ENCODE measurements at places on chromosomes 3 and 15.

GRCh38 chr3:53236112-53236841, 19.5 kb downstream of the TKT start:
- no peak for DNase-seq

DNA sequence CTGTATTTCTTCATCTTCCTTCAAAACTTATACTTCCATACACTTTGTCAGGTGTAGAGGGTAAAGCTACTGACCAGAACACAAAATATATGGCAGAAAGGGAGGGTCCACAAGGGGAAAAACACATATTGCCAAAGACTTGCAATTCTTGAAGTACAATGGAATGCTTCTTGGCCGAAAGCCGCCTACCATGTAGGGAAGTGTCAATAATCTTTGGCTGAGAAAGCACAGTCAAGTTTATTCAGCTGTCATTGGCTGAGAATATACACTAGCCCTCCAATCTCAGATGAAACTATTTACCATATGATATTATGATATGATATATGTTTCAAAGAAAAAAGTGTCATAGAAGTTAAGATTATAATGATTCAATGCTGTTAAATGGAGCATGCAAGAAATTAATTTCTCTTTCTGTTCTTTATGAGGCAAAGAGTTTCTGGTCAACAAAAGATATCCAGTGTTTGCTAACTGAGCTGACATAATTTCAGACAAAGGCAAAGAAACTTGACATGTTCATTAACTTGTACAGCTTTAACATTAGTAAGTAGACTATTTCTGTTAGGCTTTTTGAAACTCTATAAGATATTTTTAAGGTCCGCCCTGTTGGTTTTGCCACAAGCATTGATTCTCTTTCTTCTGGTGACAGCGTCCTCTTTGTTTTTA, 89.0 kb upstream of the LPP start:
- no peak for DNase-seq

DNA sequence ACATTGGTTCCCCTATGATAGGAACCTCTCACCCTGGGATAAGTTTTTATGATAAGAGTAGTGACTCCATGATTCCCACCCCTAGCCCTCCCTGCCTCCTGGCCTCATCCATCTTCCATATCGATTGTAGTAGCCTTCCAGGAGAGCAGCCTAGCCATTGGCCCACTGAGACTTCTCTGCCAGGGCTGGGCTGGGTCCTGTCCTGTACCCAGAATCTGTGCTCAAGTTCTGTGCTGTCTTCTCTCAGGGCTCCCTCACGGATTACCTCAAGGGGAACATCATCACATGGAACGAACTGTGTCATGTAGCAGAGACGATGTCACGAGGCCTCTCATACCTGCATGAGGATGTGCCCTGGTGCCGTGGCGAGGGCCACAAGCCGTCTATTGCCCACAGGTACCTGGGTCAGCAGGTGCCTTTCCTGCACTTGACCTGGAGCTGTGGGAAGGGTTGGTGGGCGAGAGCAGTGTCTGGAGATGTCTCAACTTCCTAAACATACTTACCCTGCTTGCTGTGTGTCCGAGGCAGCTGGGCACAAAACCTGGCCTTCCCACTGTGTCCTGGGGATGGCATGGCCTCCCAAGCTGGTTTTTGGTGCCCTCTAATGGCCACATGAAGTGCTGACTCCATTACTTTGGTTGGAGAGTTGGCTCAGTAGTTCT, 16.6 kb upstream of the EXOG start:
- no peak for DNase-seq

- DNase-seq = no peak
These were observed 14.2 kb upstream of the ULK3 start for GRCh38 chr15:74857082-74857655.

DNA sequence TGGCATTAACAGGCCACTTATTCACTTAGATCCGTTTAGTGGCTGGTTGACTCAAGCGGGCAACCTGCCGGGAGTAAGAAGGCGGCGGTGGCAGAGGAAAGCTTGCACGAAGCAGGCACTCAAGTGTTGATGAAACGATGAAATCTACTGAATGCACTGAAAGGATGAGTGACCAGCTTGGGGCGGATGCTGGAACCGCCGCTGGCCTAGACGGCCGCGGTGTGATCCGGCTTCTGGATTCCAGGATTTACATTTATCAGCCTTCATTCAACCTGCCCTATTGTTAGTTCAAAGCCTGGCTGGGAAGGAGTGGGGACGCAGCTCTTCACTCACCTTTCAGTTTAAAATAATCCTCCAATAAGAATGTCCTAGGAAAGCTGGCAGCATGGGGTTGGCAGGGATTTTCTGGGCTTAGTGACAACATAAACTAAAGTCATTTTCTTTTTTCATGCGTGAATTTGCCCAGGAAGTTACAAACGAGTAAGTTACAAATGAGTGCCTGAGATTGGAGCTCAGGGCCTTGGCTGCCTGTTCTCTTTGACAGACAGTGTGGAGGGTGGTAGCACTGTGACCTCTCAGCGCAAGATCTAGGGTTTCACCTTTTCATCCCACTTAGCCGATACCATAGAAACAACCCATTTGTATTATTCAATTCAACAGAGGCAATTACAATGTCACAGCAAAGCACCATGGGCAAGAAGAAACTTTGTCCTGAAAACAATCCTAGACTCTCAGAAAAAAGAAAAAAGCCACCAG, 1.1 kb upstream of the PLCH1 start:
- DNase-seq = no peak

- DNase-seq = no peak
These were observed 90.7 kb downstream of the TMEM266 start for GRCh38 chr15:76150513-76150912.

DNA sequence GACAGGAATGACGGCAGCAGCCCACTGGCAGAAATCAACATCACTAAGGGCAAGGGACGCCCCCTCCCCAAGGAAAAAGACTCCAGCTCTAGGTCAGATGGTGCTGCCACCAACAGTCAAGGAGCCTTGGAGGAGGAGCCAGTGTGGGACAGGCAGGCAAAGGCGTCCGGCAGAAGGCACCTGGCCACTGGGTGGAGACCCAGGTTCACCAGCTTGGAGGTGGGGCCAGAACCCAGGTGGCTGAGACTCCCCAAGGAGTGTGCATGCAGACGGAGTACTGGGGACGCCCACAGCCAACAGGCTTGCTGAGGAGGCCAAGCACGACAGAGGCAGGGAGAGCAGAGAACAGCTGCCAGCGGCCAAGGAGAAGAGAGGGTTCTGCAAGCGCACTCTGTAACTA, 35.2 kb downstream of the PTPN23 start:
- no peak for DNase-seq

DNA sequence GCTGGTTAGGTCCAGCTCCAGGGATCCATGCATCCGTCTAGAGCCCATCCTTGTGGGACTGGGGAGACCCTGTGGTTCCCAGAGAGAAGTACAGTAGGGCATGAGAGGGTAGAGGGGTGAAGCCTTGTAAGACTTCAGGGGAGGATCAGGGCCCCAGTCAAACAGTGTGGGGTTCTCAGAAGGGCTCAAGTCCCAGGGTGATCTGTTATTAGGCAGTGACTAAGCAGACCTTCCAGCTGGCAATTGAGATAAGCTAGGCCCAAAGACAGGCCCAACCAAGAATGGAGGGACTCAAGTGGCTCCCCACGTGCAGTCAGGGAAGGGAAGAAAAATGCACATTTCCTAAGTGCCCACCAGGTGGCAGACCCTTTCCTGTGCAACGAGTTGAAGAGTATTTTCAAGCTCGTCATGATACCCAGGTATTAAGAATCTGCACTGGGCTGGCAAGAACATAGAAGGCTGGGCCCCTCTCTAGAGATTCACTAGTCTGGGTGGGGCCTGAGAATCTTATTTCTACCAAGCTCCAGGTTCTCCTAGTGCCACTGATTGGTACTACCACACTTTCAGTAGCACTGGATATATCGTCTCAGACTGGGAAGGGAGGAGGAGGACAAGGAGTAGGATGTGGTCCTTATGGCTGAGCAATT, 240.8 kb downstream of the NR1D2 start:
- DNase-seq = no peak

- no peak for DNase-seq
These were observed 85.7 kb downstream of the SLMAP start for GRCh38 chr3:57841818-57842217.

GRCh38 chr15:96500508-96500907, 170.0 kb downstream of the NR2F2 start:
- DNase-seq = no peak

DNA sequence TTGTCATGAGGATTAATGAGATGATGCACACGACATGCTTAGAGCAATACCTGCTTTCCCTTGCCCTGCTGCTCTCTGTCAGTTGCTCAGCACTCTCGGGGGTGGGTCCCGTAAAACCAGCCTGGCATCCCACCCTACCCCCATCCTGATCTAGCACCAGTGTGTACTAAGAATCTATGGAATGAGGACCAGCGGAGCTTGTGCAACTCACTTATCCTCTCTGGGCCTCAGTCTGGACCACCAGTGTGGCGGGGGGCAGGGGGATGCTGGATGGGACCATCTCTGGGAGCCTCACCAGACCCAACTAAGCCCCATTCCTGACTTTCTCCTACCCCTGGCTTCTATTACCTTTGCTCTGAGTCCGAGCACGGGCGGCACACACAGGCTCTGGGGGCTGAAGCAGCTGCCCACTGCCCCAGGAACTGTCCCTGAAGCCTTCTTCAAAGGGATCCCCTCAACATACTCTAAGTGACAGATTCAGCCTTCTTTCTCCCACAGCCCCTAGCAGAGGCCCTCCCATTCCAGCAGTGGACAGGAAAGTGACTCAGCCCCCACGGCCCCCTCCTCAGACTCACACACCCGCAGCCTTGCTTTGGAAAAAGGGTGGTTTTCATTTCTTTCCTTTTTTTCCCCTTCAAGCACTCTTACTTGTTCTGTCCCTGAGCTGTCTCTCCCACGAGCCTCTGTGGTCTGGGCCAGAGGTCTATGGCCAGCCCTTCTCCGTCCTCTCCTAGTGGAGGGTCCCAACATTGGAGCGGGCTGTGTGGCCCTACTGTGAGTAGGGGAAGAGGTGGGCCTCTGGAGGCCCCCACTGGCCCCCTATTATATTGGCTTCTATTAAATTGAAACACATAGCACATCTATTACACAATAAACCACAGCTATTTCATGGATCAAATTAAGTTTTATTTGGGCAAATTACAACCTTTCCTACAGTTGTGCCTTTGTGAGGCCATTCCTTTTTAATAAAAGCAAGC, 100.3 kb downstream of the SMAD6 start:
- DNase-seq = no peak

DNA sequence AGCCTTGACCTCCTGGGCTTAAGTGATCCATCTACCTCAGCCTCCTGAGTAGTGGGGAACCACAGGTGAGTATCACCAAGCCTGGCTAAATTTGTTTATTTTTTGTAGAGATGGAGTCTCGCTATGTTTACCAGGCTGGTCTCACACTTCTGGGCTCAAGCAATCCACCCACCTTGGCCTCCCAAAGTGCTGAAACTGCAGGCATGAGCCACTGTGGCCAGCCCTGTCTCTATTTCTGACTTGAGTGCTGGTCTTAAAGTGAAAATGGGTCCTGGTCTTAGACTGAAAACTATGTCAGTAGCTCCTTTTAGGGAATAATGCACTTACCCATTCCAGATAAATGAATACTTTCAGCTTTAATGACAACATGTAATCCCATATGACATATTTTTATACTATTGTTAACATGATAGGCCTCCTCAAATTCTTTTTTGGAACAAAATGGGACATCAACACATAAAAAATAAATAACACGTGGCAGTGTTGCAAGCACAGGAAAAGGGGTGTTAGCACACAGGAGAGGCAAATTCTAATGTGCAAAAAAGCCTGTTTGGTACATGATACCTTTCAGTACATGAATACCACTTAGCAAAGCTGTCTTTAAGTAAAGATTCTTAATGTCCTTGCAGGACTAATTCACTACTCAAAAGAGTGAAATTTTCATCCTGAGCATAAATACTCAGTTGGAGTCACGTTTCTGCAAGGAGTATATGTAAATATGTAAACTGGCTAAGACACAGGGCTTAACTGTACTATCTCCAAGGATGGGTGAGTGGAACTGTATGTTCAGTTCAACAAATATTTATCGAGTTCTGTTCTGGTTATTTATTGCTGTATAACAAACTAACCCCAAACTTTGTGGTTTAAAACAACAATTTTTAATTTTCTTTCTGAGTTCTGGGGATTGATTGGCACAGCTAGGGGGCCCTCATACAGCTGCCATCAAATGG, 194.7 kb downstream of the NR1D2 start:
- DNase-seq = no peak

- no peak for DNase-seq
These were observed 191.9 kb upstream of the POU1F1 start for GRCh38 chr3:87468235-87468634.

- DNase-seq = no peak
These were observed 23.4 kb downstream of the SLC9A9 start for GRCh38 chr3:143824735-143825385.

GRCh38 chr3:53845881-53846133, 412 bp downstream of the CHDH start:
- DNase-seq = no peak

- DNase-seq = no peak
These were observed 281.9 kb downstream of the OCA2 start for GRCh38 chr15:27817258-27817657.

DNA sequence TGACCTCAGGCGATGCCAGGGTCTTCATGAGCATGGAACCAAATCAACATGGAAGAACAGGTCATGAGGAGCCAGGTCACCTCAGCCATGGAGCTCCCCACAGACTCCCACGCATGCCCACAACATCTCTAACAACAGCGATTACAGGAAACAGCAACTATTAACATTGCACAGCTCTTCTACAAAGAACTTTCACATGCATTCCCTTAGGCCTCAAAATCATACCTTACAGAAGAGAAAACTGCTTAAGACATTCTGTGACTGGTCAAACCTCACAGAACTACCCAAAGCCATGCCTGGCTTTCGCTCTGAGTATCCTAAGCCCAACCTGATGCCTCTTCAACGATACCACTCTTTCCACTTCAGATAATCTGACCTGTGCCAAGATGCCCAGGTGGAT, 117.8 kb downstream of the OXNAD1 start:
- DNase-seq = no peak

DNA sequence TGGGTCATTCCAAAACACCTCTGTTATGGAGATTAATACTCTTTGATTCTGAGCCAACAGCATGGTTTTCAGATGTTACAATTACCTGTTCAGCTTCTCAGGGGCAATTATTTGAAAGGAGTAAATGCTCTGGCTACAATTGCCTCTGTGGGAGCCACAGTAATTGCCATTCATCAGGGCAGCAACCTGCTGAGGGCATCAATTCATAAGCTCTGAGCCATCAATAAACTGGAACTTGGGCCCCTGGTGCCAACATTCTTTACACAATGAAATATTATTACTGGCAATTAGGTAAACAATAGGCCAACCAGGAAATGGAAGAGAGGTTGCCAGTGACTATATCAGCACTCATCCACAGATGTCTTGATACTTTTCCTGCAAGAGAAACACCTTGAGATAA, 660.8 kb downstream of the MECOM start:
- DNase-seq = no peak

DNA sequence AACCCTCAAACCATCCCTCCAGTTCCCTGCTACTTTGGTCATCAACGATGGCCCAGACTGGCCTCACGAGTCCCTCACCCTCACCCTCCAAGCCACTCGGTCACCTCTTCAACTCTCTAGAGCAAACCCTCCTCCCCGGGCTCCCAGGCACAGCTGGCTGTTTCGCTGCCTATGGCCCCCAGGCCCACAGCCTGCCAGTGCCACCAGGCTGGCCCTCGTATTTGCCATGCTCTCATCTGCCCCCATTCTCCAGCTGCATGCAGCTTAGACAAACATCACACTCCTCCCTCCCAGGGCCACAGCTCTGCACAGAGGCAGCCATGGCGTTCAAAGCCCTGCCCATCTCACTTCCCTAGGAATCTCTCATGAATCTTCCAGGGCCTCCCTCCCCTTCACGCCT, 13.8 kb downstream of the RAB43 start:
- DNase-seq = no peak

Measured in stimulated activated CD8-positive, alpha-beta memory T cell treated with anti-CD3 and anti-CD28 coated beads, Interleukin-15, amount 100 ng/mL, for 24 hours (primary cell).